ENCODE measurements at places on chromosomes 6 and 20.

GRCh38 chr6:101126501-101126900, 245.4 kb upstream of the ASCC3 start:
- DNase-seq = no peak
- no peaks in the 10 kb centered on the region for H3K27me3 ChIP-seq
- no peaks in the 10 kb centered on the region for H3K4me1 ChIP-seq
- no peak overlapping the region for H3K27ac ChIP-seq
- H3K36me3 ChIP-seq = no peaks in the 10 kb centered on the region

- H3K27ac ChIP-seq = no peak overlapping the region
- no peaks in the 10 kb centered on the region for H3K27me3 ChIP-seq
- no peak for DNase-seq
- no peaks in the 10 kb centered on the region for H3K36me3 ChIP-seq
These were observed 675.1 kb upstream of the MMS22L start for GRCh38 chr6:97958134-97958533.

DNA sequence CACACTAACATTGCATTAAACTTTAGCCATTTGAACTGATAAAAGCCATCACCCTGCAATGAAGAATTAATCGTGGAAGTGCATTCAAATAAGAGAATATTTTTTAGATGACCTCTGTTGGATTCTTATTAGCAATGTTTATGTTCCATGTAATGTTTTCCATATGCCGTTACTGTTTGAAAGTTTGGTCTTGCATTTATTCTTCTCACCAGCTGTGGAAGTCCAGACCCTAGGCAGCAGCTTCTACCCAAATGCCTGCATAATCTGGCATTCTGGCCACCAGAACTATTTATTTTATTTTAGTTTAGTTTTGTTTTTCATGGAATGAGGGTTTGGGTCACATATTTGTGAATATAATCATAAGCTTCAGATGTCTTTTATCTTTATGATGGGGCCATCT, 140.4 kb downstream of the SAMD5 start:
- no peaks in the 10 kb centered on the region for H3K4me1 ChIP-seq
- no peaks in the 10 kb centered on the region for H3K36me3 ChIP-seq
- no peaks in the 10 kb centered on the region for H3K27me3 ChIP-seq
- no peak overlapping the region for H3K4me3 ChIP-seq

- H3K27me3 ChIP-seq = no peaks in the 10 kb centered on the region
- peaks cover 15% of the 10 kb centered on the region for H3K4me1 ChIP-seq
- peak overlapping the region; percentile 95 for H3K27ac ChIP-seq
- H3K36me3 ChIP-seq = peaks cover 10% of the 10 kb centered on the region
These were observed 762 bp downstream of the LSM2 start for GRCh38 chr6:31805939-31806469.

GRCh38 chr6:30747300-30747687, 2.9 kb upstream of the IER3 start:
- no peak overlapping the region for H3K4me3 ChIP-seq
- peaks cover 10% of the 10 kb centered on the region for H3K4me1 ChIP-seq
- peak overlapping the region; percentile 14 for H3K27ac ChIP-seq
- no peak for DNase-seq
- H3K36me3 ChIP-seq = no peaks in the 10 kb centered on the region
- no peaks in the 10 kb centered on the region for H3K27me3 ChIP-seq

GRCh38 chr20:24764027-24764793, 184.9 kb upstream of the CST7 start:
- no peak overlapping the region for H3K27ac ChIP-seq
- no peak overlapping the region for H3K4me3 ChIP-seq
- DNase-seq = peak; percentile 37
- no peaks in the 10 kb centered on the region for H3K36me3 ChIP-seq
- no peaks in the 10 kb centered on the region for H3K27me3 ChIP-seq

DNA sequence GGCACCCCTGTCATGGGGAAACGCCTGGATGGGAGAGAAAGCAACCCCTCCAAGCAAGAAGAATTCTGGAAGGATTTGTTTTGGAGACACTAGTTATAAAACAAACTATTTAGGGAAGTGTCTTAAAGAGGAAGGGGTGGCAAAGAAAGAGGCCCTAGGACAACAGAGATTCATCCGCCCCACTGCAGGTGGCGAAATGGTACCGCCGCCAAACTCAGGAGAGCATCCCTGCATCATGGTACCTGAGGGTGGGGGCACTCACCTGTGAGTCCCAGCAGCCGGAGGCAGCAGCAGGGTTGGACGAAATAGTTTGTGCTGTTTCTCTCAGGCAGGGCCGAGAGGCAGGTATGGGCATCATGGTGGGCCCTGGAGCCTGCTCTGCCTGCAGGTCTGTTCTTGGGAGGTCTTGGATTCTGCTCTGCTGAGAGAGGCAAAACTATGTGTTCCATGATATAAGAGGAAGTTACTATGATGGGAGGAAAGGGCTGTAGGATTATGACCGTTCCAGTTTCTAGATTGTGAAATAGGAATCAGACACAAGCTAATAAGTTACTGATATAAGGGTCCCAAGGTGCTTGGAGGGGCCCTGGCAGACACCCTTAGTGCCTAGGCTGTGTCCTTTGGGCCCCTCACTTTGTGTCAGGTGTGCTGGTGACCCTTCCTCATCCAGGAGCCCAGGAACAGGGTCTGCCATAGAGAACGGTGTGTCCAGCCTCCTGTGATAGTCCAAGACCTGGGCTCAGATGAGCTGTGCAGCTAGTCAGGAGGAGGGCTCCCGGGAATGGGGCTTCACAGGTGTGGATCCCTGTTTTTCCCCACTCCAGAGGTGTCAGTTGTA, 20.4 kb downstream of the SIRPD start:
- no peaks in the 10 kb centered on the region for H3K36me3 ChIP-seq
- no peaks in the 10 kb centered on the region for H3K4me1 ChIP-seq
- DNase-seq = no peak
- no peak overlapping the region for H3K4me3 ChIP-seq
- no peaks in the 10 kb centered on the region for H3K27me3 ChIP-seq

DNA sequence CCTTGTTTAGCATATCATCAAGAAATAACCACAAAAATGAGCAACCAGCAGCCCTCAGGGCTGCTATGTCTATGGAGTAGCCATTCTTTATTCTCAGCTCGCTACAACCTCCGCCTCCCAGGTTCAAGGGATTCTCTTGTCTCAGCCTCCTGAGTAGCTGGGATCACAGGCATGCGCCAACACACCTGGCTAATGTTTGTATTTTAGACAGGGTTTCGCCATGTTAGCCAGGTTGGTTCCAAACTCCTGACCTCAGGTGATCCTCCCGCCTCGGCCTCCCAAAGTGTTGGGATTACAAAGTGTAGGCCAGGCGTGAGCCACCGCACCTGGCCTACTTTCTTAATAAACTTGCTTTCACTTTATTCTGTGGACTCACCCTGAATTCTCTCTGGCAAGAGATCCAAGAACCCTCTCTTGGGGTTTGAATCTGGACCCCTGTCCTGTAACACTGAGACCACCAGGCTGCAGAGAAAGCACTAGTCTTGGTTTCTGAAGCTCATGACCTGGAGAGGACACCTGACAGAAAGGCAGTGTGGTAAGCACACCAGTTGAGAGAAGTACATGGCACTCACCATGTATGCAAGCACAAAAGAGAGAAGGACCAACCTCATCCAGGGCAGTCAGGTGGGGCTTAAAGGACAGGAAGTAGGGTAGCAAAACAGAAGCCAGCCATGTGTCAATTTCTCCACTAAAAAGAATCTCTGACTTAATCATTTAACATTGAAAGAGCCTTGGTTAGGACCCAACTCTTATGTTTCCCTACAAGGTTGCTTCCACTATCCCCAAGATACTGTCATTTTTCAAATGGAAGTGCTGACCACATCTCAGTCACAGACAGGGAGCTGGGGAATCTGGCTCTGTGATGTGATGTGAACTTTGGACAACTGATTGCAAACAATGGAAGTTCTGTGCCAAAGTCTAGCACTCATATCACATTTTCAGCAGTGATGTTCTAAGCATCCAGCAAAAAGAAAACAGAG, 97.4 kb upstream of the DST start:
- peaks cover 3% of the 10 kb centered on the region for H3K4me1 ChIP-seq
- no peak overlapping the region for H3K27ac ChIP-seq
- no peaks in the 10 kb centered on the region for H3K36me3 ChIP-seq
- H3K27me3 ChIP-seq = no peaks in the 10 kb centered on the region

GRCh38 chr6:127297502-127298070, 30.9 kb downstream of the RNF146 start:
- H3K36me3 ChIP-seq = no peaks in the 10 kb centered on the region
- no peaks in the 10 kb centered on the region for H3K27me3 ChIP-seq

DNA sequence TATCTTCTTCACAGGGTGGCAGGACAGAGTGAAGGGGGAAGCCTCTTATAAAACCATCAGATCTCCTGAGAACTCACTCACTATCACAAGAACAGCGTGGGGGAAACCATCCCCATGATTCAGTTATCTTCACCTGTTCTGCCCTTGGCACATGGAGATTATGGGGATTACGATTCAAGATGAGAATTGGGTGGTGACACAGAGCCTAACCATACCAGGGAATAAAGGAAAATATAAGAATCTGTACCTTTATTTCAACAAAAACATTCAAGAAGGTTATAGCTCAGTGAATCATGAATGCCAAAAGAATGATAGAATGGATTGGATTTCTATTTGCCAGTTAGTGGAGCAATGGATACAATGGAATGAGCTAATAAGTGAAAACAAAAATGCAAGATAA, 214.4 kb downstream of the PTPRK start:
- H3K27ac ChIP-seq = no peak overlapping the region
- H3K27me3 ChIP-seq = no peaks in the 10 kb centered on the region
- H3K4me1 ChIP-seq = no peaks in the 10 kb centered on the region
- H3K36me3 ChIP-seq = no peaks in the 10 kb centered on the region
- H3K4me3 ChIP-seq = no peak overlapping the region

DNA sequence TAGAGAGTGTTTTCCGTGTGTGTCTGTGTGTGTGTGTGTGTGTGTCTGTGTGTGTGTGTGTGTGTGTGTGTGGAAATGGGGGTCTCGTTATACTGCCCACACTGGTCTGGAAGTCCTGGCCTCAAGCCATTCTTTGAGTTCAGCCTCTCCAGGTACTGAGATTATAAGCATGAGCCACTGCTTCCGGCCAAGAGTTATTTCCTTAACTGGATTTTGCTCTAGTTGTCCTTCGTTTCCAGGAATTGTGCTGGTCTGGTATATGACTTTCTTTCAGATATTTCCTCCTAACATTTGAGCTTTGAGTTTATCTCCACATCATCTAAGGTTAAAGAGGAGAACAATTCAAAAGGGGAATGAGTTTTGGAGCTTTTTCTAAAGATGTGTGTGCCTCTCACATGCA, 124.8 kb downstream of the SH3BGRL2 start:
- H3K36me3 ChIP-seq = no peaks in the 10 kb centered on the region
- H3K4me1 ChIP-seq = no peaks in the 10 kb centered on the region
- DNase-seq = no peak

DNA sequence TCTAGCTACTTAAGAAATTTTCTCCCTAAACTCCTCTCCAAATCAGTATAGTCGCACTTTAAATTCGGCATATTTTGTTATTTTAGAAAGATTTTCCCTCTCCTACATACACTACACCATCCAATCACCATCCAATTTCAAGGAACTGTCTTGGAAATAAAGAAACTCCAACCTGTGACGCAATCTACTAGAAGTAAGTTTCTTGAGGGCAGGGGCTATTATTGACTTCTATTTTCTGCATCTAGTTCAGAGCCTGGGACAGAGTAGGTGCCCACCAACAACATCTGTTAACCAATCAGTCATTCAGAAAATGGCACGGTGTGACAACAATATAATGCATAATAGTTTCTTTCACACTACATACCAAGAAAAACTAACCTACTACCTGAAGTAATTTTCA, 3.6 kb downstream of the ATG5 start:
- DNase-seq = no peak
- no peaks in the 10 kb centered on the region for H3K27me3 ChIP-seq
- H3K4me1 ChIP-seq = no peaks in the 10 kb centered on the region
- H3K27ac ChIP-seq = no peak overlapping the region
- no peaks in the 10 kb centered on the region for H3K36me3 ChIP-seq

- no peaks in the 10 kb centered on the region for H3K27me3 ChIP-seq
- H3K4me1 ChIP-seq = peaks cover 38% of the 10 kb centered on the region
- no peak for DNase-seq
- H3K36me3 ChIP-seq = no peaks in the 10 kb centered on the region
These were observed 3.0 kb downstream of the CSNK2A1 start for GRCh38 chr20:540391-541201.

Measured in ascending aorta (tissue), 2 donors.